NCI-H69 (cell line): ENCODE measurements at places on chromosomes 5 and 9.

DNA sequence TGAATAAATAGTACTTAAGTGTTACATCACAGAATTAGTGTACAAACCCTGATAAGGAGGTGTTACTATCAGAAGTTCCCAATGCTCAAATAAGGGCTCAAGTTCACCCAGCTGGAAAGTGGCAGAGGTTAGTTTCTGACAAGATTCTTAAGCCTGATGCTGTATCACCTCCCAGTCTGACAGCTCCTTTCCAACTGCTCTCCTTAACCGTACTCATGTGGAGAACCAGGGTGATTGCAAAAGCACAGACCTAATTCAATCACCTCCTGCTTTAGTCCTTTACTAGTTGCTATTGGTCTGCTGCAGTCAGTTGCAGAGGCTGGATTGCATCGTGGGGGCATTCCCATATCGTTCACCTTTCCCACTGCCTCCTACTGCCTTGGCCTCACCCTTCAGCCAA is 100.4 kb upstream of the ZNF618 start:
- DNase-seq, result no peak

GRCh38 chr5:145991044-145991575 is 54.7 kb downstream of the SH3RF2 start:
- no peak for DNase-seq

DNA sequence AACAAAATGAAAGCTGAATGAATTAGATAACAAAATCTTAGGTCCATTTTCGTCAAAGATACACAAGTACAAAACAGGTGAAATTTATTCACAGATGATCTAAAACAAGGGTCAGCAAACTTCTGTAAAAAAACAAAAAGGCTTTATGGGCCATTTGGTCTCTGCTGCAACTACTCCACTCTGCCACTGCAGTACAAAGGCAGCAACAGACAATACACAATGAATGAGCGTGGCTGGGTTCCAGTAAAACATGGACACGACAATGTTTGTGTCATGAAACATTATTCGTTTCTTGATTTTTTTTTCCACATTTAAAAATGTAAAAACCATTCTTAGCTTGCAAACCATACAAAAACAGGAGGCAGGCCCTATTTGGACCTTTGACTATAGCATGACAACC is 71.9 kb downstream of the ECPAS start:
- DNase-seq, result no peak

DNA sequence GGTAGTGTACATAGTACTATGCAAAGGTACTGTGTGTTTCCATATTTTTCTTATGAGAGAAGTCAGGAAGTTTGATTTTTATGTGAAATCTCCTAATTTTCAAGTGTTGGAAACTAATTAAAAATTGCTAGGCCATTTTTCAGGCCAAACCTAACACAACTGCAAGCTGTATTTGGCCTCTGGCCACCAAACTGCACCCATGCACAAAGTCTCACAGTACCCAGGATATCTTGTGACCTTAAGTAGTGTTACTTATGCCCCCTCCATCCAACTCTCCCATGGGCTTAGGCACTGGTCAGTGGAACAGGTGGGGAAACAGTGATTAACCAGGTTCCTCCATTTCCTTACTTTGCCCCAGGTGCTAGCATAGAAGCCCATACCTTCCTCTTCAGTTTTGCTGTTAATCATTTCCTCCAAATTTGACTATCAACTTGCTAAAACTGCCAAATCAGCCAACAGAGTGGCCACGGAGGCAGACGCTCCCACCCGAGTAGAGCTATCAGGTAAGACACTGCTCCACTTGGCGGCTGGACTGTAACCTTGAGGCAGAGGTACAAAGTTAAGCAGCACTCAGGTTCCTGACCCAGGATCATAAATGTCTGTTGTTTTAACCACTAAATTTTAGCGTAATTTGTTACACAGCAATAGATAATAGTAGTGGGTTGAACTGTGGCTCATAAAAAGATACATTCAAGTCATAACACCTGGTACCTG is 19.5 kb upstream of the KIF27 start:
- DNase-seq, result no peak

DNA sequence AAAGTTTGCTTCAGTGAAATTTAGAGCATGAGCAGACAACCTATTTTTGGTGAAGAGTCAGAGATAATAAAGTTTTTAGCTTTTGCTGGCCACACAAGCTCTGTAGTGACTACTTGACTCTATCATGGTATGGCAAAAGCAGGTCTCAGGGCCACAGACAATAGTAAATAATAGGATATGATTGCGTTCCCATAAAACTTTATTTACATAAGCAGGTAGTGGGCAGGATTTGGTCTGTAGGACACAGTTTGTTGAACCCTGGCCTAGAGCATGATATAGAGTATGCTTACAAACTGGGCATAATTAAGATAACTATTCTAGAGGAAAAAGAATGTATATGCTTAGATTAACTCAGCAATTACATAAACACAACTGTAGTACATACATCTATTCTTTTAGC is 30.1 kb downstream of the ITGA1 start:
- peak; percentile 37 for DNase-seq

- no peak for DNase-seq
These were observed 10.5 kb upstream of the IPPK start for GRCh38 chr9:92680166-92681119.

DNA sequence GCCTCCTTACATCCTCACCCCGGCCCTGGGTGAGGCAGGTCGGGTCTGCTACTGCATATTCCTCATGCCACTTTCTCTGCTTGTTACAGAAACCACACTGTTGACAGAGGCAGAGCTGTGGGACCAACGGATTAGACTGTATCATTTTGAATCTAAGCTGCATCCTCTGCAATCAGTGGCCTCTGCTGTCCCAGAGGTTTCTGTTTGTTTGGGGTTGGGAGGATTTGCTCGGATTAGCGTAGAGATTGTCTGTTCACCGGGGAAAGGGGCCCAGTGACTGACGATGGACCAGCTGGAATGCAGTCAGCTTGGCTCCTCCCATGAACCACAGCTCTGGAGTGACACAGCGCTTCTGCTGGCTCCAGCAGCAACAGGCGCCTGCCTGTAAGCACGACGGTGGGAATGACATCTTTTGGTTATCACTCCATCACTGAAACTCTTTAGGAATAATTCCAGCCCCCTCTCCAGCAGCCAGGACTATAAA is 37.3 kb upstream of the ADRA1B start:
- DNase-seq, result peak; percentile 33

GRCh38 chr9:100959226-100959625 is 69.3 kb upstream of the PLPPR1 start:
- no peak for DNase-seq

- peak; percentile 90 for DNase-seq
These were observed 808.1 kb downstream of the EFNA5 start for GRCh38 chr5:106862450-106863193.

DNA sequence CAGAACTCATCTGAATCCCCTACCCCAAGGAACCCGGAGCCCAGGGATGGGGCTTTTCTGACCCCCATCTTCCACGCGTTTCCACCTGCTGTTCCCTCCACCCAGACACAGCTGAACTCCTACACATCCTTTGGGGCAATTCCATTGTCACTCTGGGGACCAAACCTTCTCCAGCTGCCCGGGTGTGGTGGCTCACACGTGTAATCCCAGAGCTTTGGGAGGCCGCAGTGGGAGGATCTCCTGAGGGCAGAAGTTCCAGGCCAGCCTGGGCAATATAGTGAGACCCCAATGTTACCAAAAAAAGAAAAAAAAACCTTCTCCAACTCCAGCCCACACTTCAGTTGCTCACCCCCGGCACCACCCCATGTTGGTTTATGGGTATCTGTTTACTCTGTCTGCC is 8.1 kb downstream of the EPB41L4B start:
- peak; percentile 45 for DNase-seq

DNA sequence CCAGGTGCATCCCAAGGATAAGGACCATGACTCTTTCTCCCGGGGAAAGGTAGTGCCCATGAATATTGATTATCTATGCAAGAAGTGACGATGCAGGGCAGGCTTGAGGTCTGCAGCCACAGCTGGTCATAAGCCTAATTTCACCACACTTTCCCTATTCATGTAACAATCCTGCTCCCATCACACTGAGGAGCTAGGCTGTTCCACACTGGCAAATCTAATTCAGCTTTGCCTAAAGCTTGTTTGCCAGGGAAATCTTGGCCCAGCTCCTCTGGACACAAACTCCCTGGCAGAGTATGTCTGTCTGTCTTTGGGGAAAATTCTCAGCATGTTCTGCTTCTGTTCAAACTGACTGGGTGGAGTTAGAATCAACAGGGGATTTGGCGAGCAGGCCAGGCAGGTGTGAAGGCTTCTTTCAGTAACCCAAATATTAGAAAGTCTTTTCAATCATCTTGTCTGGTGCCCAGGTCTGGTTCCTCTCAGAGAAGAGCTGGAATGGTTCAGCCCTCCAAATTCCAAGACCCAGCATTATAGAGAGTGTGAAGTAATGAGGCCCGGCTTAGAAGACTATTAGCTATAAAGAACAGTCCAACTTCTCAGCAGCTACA is 88.5 kb upstream of the SPDL1 start:
- DNase-seq, result no peak

DNA sequence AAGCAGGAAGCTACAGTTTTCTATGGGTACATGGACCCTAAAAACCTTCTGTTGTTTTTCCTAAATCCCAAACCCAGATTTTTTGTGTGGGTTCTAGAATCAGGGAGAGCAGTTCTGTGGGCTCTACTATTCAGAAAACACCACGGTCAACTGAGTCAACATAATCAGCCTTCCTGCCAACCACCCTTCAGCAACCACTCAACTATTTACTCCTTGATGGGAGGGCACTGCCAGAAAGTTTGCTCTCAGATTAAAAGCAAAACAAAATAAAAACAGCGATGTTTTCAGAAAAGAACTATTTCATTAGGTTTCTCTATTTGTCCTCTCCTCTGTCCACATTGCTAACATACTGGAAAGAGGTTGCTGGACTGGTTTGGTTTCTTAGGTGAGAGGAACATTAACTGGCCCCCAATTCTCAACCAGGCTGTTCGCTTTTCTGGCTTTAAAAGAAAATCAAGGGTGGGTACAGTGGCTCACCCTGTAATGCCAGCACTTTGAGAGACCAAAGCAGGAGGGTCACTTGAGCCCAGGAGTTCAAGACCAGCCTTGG is 72.3 kb downstream of the GCNT1 start:
- DNase-seq, result no peak

DNA sequence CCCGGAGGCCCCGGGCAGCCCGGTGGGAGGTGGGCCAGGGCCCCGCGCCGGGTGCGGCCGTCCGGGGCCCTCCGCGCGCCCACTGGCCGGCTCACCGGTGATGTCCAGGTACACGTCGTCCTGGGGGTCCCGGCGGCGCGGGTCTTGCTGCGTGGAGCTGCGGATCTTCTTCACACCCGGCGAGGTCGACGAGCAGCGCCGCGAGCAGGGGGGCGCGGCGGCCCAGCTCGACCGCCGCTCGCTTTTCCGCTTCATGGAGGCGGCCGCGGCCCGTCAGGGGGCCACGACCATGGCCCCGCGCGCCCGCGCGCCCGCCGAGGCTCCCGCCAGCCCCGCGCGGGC is 548 bp downstream of the CDC14B start:
- no peak for DNase-seq

- no peak for DNase-seq
These were observed 9.6 kb downstream of the PALM2AKAP2 start for GRCh38 chr9:109789556-109789955.

DNA sequence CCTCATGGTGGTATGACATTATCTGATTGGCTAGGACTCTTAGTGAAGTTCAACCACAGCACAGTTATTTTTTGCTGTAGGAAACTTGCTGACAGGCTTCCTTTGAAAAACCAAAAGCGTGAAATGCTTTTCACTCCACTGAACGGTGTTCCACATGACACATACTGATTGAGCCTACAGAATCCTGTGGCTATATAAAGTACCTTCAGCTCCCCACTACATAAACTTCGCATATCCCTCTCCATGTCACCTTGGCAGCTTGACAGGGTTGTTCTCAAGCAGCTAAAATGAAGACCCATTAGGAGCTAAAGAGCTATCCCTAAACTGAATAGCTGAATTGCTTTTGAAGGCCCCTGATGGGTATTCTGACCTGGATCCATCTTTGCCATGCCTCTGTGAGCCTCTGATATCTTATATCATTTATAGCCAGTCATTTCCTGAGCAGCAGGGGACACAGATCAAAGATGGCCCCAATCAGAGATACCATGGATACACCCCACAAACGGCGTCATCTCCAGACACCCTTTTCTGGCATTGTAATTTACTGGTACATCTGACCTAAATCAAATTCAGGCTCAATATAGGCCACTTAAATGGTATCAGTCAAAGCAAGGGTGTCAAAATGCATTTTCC is 91.5 kb downstream of the APBA1 start:
- no peak for DNase-seq

- peak; percentile 54 for DNase-seq
These were observed 558 bp upstream of the SMAD5 start for GRCh38 chr5:136132087-136132486.

- no peak for DNase-seq
These were observed 4.8 kb downstream of the ECSCR start for GRCh38 chr5:139457653-139458306.

DNA sequence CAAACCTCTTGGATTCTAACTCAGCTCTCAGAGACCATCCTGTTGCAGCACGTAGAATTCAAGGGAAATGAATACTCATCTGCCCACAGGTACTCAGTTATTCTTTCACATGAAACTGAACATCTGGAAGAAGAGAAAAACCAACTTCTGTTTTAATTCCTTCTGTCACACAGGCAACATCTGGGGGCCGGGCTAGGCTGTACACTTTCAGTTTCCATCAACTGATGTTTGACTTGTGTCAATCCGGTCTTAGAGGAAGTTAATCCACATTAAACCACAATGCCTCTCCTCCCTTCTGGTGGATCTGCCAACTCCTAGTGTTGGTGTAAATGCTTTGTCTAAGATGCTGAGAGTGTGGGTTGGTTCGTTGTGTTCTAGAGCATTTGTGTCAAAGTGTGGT is 17.6 kb downstream of the DMRT3 start:
- no peak for DNase-seq

DNA sequence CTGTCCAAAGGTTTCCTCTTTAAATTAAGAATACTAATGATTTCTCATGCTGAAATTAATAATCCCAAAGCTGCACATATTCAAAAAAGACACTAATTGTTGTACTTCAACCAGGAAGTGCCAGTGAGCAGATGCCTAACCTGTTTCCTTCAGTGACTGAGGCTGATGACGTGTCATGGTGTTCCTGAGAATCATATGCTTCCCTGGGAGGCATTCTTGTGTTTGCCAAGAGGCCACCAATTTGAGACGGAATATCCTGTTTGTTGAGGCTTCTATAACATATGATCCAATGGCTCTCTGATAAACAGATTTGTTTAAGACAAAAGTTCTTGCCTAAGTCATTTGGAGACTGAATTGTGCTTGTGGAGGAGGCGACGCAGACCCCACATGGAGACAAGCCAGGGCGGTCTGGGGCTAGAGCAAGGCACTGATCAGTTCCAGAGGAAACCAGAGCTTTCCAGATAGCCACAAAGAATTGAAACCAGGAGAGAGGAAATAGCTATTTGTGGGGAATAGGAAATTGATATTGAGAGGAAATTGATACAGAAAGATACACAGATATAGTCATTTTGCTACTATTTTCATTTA is 66.4 kb upstream of the ZNF608 start:
- DNase-seq, result peak; percentile 73
